ENCODE measurements at places on chromosomes 1 and 21. TPM values are rescaled to one million over a fixed set of nuclear protein-coding genes. Genes with fewer than 3 reads are reported as not detected.
A peak's percentile ranks its signal among the peaks of the same experiment; 100 is the strongest.

GRCh38 chr1:84089867-84090266 lies 54.2 kb upstream of the PRKACB start:
- DNase-seq, result no peak

DNA sequence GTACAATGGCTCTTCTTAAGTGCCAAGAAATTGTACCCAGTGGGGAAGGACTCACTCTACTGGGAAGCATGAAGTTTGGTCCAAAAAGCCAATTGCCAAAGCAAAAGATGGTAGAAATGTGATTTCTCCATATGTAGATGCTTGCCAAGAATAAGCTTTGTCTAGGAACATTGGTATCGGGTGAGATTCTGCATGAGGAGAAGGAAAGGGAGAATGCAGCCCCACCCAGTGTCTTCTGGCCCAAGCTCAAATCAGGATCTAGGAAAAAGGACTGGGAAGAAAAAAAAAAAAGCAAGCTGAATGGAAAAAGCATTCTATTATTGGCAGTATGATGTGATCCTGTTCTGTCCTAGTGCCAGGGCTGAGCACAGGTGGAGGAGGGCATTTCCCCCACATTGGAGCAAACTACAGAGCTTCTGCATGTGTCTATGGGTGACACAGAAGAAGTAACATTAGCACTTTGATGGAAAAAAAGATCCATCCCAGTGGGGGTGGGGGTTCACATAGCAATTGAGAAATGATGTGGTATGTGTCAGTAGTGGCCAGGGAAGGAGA lies 226.6 kb downstream of the KCNH1 start:
- peak; percentile 6 for DNase-seq

The ELOA gene
- polyA plus RNA-seq, result 21.5 TPM

The IFI44L gene
- polyA plus RNA-seq, result 1.4 TPM

The CLIC6 gene
- not detected for polyA plus RNA-seq

The RXFP4 gene
- 0.23 TPM for polyA plus RNA-seq

The RAB3B gene
- polyA plus RNA-seq, result 0.28 TPM

The CACNA1E gene
- polyA plus RNA-seq, result 0.45 TPM

GRCh38 chr1:209876078-209876800 lies 48.5 kb downstream of the UTP25 start:
- DNase-seq, result no peak

The OR2L5 gene
- polyA plus RNA-seq, result not detected

DNA sequence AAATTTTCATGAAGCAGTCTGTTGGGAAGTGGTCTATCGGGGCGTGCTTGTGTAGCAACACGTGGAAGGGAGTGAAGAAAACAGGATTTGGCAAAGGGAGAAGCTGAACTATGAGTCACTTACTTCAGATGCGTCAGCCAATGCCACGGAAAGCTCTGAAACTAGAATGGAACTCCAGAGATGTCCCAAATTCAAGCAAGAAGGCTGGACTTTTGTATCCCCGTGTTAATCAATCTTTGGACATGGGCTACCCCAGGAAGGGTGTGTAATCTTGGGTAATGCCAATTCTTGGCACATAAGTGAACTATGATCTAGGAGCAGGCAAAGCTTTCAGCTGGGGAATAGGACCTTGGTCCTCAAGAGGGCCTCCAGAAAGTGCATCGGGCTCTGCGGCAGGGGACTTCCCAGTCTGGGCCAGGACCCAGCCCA lies 102.6 kb downstream of the ADSS2 start:
- no peak for DNase-seq

The USP25 gene
- 31.7 TPM for polyA plus RNA-seq

The SPATA21 gene
- 0.14 TPM for polyA plus RNA-seq

DNA sequence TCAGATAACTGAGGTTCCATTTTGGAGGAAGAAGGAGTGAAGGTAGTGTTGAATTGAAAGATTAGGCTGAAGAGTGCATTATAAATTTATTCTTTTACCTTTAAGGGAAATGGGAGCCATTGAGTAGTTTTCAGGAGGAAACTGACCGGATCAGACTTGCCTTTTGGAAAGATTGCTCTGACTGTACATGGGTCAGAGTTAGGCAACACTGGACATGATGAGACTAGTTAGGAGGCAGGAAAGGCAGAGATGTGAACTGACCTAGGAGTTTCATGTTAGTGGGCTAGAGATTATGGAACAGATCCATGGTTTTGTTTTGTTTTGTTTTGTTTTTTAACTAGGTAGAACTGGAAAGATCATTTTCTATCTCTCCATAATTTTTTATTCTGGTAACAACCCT lies 78.2 kb downstream of the SNX7 start:
- no peak for DNase-seq

- no peak for DNase-seq
Observed at GRCh38 chr1:177346790-177347359, 176.1 kb downstream of the BRINP2 start.

GRCh38 chr1:225595974-225596551 lies 56.9 kb downstream of the ENAH start:
- no peak for DNase-seq

The NES gene
- 770 TPM for polyA plus RNA-seq

The AXDND1 gene
- polyA plus RNA-seq, result 0.13 TPM

DNA sequence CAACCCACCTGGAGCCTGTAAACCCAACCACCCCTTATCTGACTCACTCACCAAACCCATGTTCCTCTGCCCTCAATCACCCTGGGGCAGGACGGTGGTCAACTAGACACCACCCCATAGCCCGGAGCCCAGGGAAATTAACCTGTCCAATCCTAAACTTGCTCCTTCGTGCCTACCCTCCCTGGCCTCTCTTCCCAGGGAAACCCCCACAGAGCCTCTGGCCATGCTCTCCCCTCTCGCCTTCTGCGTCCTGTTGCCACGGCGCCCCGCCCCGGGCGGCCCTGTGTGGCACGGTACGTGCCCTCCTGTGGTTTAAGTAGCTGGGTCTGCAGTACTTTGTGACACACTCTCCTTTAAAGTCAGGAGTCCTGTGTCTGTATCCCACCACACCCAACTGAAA lies 4.0 kb upstream of the FTCD start:
- DNase-seq, result no peak

- no peak for DNase-seq
Observed at GRCh38 chr1:59332983-59333382, 36.1 kb downstream of the FGGY start.

The ASTN1 gene
- 8.5 TPM for polyA plus RNA-seq

The SAMD11 gene
- polyA plus RNA-seq, result 9.2 TPM

- peak; percentile 11 for DNase-seq
Observed at GRCh38 chr1:200231787-200232231, 178.0 kb downstream of the ZNF281 start.

The RGS18 gene
- 0.97 TPM for polyA plus RNA-seq

- no peak for DNase-seq
Observed at GRCh38 chr1:47433037-47433421, 4.8 kb upstream of the FOXD2 start.

The LRRC38 gene
- 32.1 TPM for polyA plus RNA-seq

GRCh38 chr1:70415882-70416281 lies 4.8 kb downstream of the CTH start:
- no peak for DNase-seq

DNA sequence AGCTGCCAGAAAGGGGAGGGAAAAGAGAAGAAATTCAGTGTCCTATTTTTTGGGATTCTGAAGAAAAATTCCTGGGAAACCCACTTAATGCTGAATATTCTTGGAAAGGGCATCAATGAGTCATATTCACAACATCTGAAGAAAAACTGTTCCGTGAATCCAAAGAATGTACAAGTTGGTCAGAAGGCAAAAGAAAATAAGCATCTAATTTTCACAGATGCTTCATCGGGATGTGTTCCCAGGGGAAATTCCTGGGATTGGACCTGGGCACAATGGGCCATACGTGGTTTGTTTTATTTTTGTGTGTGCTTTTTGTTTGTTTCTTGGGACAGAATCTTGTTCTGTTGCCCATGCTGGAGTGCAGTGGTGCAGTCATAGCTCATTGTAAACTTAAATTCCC lies 112.2 kb downstream of the MAP3K21 start:
- no peak for DNase-seq

DNA sequence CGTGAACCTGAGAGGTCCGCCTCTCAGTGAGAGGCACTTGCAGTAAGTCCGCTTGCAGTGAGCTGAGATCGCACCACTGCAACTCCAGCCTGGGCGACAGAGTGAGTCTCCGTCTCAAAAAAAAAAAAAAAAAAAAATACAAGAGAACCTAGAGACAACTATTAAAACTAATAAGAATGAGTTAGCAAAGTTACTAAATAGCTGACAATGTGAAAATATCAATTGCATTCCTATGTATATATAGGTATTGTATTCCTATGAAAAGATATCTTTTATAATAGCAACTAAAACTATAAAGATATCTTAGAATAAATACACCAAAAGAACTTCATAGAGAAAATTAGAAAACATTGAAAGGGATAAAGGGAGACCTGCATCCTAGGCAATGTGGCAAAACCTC lies 20.3 kb downstream of the FLVCR1 start:
- no peak for DNase-seq

The SPAG17 gene
- 1.5 TPM for polyA plus RNA-seq

- DNase-seq, result no peak
Observed at GRCh38 chr21:45408271-45408791, 3.4 kb downstream of the COL18A1 start.

DNA sequence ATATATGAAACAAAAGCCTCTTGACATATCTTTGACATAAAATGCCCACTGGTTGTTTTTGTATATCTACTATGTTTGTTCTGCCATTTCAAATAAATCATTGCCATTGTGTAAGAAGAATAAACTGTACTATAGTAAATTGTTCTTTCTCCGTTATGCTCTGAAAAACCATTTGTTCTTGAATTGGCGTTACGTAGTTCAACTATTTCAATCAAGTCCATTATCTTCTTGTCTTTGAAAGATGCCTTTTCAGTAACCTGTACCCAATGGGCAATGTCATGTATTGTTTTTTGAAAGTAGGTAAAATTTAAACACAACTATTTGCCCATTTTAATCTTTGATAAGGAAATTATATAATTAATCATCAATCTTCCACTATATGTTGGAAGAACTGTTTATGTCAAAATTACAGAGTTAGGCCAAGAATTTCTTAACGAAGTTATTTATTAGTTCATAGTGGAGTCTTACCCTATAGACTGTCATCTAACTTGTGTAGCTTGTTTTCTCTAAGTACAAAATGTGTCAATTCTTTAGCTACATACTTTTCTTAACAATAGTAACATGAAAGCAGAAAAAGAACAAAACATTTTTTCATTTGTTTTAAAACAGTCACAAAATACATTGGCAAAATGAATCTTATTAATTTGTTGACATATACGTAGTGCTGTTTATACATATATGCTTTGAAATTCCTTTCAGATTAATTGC lies 294.8 kb downstream of the PTPRC start:
- DNase-seq, result no peak

- peak; percentile 88 for DNase-seq
Observed at GRCh38 chr1:159177272-159177907, 6.0 kb downstream of the CADM3 start.

DNA sequence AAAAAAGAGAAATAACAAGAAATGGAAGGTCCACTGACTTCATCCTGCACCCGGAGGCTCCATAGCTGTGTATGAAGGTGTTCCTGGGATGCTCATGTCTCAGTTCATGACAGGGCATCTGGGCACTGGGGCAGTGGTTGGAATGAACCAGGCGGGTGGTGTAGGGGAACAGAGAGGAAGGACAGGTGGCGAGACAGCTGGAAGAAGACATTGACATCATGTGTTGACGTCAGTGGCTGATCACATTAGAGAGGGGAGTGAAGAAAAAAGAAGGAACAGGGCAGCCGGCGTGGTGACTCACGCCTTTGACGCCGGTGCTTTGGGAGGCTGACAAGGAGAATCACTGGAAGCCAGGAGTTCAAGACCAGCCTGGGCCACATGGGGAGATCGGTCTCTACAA lies 50.1 kb downstream of the HUNK start:
- peak; percentile 56 for DNase-seq

DNA sequence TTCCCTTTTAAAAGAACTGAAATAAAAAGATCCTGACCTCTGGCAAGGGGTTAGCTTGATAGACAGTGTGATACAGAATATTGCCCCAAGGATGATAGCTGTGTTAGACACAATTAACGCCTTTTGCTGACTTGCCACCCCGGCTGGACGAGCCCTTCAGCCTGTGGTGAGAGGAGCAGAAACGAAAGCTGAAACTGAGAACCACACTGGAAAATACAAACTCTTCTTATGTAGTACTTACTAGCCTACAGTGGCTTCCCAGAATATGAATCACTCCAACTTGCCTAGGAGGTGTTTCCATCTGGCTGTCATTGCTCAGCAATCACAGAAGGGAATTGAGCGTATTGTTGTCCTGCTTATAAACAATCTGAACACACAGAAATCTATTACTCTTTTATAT lies 22.9 kb downstream of the SAMSN1 start:
- DNase-seq, result peak; percentile 51

The IFI44 gene
- polyA plus RNA-seq, result 6.7 TPM

- DNase-seq, result no peak
Observed at GRCh38 chr1:174828264-174828663, 171.5 kb upstream of the CACYBP start.

The BATF3 gene
- 2.2 TPM for polyA plus RNA-seq

DNA sequence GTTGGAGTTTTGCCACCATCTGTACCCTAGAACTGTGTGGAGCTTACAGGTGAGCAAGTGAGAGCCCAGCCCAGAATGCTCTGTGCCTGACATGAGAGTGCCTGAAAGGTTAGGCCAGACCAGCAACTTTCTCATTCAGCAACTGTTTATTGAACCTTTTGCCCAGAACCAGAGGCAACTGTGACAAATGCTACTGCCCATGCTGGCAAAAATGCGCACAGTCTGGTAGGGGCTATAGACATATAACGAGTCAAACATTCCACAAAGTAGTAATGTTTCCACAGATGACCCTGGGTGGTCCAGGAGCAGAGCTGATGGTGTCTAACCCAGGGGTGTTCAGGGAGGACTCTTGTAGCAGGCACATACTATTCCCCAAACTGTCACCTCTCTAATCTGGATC lies 56.0 kb upstream of the GCLM start:
- no peak for DNase-seq

GRCh38 chr1:78006521-78006920 lies 1.8 kb downstream of the DNAJB4 start:
- no peak for DNase-seq

Data from muscle of leg (tissue), 16 donors.